ENCODE measurements at places on chromosomes 1 and 21.

DNA sequence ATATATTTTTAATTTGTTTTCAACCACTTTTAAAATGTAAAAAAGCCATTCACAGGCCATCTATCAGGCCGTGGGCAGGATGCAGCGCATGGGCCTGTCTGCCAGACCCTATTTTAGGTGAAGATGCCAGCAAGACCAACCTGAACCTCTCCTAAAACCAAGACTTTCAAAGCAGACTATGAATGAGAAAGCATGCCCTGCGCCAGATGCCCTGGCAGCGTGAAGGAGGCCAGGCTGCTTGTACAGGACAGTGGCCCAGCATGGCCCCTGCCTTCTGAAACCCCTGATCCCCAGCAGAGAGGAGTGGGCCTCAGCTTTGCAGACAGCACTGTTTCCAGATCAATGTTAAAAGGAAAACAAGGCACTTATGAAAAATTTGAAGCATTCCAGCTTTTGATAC, 31.6 kb downstream of the WDR4 start:
- no peak for DNase-seq

- DNase-seq, result no peak
These were observed 607 bp upstream of the LGR6 start for GRCh38 chr1:202192770-202193613.

DNA sequence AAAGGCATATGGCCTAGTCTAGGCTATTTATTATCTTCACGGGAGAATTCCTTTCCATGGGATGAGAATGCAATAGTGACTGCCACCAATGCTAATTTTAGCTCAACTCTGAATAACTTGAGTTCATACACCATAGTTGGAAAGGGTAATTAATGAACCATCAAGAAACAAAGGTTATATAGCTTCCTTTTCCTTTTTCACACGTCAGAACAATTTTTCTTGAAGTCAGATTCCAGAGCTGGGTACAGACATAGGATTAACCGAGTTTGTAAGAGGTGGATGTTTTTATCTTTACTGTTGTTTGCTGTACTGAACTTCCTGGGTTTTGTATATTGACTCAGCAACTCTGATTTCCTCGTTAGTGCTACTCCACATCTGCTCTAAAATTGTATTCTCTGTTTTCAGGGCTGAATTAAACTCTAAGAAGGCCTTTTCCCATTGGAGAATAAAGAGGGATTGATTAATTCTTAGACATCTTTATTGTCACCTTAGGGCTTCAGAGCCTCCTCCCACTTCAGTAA, 262.0 kb downstream of the NUF2 start:
- DNase-seq, result no peak

DNA sequence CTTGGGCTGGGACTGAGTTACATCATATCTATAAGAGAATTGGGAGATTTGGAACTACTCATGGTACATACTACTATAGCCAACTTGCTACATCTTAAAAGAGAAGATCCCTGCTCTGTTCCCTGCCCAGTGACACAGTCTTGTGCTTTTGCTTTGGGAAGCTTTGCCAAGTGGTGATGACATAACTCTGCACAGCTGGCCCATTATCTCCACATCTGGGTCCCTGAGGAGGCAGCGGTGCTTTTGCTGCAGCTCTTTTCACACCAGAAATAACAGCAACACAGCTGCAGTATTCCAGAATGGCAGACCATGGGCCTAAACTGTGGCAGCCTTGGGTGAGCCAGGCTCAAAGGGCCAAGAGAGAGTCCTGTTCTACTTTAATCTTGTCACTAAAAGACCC, 296.0 kb downstream of the HHAT start:
- no peak for DNase-seq

- DNase-seq, result no peak
These were observed 183.5 kb downstream of the BRINP2 start for GRCh38 chr1:177354247-177354646.

DNA sequence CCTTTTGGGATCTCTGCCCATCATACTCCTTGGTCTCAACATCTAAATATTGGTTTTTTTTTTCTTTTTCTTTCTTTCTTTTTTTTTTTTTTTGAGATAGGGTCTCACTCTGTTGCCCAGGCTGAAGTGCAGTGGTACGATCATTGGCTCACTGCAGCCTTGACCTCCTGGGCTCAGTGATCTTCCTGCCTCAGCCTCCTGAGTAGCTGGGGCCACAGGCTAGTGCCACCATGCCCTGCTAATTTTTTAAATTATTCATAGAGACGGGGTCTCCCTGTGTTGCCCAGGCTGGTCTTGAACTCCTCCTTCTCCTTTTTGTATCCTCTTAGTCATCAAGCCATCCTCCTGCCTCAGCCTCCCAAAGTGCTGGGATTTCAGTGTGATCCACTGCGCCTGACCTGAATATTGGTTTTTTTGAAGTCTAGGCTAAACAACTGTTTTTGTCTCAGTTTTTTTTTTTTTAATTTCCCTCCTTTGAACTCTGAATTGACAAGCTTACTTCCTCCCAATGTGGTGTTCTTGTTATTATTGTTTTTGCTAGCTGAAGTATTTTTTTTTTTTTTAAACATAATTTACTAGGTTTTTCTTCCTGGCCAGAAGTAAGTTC, 30.9 kb downstream of the MAPKAPK2 start:
- no peak for DNase-seq

DNA sequence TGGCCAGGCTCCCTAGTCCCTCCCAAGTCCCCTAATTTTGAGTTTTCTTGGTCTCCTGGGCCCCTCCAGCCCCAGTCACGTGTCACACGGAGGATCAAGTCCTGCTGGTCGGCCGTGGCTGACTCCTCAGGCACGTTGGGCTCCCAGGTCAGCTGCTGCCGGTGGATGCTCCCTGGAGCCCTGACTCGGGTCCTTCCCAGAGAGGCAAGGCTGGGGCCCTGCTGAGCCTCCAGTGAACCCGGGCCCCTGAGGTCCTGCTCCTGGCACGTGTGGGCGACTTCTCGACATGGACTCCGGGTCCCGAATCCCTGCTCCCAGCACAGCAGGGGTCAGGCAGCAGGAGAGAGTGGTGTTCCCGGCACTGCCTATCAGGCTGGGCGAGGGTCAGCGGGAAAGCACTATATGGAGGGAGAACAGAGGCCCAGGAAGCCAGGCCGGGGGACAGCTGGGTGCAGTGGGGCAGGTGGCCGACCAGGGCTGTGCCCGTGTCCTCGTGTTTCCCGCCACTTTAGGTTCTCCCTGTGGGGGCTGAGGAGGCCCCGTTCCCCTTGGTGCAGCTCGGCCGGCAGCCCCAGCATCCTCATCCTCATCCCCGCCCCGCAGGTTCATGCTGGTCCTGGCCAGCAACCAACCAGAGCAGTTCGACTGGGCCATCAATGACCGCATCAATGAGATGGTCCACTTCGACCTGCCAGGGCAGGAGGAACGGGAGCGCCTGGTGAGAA, 13.2 kb downstream of the TMEM240 start:
- DNase-seq, result no peak

DNA sequence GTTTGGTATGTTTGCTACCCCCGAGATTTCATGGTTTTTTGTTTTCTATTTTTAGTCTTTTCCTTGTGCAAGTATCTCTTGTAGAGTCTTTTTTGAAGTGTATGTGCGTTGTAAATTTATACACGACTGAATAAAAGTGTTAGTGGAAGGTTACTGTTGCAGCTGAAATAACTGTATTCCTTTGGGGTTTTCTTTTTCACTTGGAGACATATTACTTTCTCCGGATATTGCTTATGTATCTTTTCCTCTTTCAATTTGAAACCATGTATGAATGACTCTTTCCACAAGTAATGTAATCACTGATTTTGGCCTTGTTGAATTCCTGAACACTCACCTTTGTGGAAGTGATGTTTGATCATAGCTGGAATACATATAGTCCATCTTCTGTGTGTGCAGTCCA, 956 bp downstream of the URB2 start:
- DNase-seq, result no peak

- no peak for DNase-seq
These were observed 12.0 kb upstream of the RHBG start for GRCh38 chr1:156356875-156357534.

DNA sequence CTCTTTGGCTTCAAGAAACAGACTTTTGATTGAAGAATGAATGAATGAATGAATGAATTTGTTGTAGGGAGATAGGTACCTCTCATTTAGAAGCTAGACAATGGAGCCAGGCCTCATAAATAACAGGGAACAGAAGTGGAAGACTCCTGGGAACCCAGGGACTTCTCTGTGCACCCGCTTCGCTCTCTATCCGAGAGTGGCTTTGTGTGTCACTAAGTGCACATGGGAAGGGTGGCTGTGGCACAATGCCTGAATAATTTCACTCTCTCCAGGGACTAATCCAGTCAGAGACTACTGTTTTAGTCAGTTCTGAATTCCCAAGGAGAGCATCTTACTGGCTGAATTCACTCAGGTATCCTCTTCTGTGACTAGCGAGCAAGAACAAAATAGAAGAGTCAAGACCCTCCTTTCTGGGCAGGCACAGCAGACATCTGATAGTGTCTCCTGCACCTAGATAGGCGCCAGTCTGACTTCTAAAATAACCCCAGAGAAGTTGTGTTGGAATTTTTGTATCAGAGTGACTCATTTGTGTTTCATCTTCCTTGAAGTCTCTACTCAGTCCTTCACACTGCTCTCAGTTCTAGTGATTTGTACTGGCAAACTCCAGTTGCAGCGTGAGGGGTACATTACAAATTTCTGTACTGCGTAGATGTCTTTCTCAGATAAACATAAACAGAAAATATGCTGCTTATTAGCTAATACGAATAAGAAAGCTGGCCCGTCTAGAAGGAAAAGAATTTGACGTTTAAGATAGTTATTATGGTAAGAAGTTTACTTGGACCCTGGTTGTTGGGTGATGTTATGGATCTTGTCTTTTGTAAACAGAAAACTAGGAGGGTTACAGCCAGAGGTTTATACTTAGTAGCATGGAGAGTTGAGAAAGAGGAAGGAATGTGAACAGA, 34.0 kb downstream of the BACH1 start:
- no peak for DNase-seq

DNA sequence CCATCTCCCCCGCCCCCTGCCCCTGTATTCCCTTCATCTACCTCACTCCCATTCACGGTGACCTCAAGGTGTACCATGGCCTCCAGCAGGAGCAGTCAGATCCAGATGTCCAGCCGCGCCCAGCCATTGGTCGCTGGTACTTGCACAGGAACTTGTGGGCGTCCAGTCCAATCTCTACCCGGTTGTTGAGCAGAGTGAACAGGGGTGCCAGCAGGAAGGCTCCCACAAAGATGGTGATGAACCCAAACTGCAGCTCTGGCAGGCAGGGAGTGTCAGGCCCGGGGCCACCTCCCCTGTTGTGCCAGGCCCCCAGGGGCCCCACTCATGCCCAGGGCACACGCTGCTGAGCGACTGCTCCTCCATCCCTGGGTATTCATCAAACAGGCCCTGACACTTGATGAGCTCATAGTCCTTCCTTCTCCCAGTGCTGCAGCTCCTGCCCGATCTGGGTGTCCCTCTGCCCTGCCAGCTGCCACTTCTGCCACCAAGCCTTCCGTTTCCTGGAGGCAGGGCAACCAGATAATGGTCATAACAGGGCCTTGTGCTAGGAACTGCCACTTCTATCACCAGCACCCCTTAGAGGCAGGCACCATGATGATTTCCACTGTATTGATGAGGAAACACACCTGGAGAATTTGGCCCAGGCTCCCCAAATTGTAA, 5.7 kb upstream of the ARHGEF19 start:
- no peak for DNase-seq

DNA sequence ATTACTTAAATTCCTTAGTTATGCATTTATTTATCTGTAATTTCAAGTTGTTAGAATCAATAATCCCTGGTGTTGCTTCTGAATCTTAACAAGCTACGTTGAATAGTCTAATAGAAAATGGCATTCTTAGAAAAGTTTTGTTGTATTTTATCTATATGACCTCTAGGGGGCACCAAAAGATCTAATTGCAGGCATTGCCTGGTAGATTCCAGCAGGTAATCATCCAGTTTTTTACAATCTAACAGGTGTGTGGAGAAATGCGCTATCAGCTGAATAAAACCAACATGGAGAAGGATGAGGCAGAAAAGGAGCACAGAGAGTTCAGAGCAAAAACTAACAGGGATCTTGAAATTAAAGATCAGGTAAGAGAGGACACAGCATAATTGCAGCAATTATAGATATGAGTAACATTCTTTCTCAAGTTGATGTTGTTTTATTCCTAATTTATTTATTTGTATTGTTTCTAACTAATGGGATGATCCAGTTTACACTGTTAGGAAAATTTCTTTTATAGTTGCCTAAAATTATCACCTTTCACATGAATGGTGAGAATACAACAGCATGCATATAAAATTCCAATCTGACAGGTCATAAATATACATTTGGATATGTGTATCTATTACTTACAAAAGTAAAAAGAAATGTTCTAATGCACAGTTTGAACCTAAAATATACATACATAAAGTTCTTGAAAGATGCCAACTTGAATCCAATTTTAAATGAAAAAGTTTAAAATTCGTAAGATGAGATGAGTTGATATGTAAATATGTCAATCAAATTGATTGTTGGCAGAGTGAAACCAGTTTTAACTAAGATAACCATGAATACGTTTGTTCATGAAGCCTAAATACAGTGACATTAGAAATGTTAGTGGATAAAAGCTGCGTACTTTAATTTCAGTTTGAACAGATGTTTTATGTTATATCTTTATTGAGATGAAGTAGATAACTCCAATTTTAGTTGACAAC, 88.4 kb downstream of the SDCCAG8 start:
- no peak for DNase-seq

GRCh38 chr1:147077936-147078605, 94.2 kb downstream of the PRKAB2 start:
- DNase-seq, result no peak

- no peak for DNase-seq
These were observed 169.6 kb downstream of the ROR1 start for GRCh38 chr1:63943393-63943792.

GRCh38 chr1:164519426-164519825, 39.6 kb upstream of the PBX1 start:
- DNase-seq, result no peak

DNA sequence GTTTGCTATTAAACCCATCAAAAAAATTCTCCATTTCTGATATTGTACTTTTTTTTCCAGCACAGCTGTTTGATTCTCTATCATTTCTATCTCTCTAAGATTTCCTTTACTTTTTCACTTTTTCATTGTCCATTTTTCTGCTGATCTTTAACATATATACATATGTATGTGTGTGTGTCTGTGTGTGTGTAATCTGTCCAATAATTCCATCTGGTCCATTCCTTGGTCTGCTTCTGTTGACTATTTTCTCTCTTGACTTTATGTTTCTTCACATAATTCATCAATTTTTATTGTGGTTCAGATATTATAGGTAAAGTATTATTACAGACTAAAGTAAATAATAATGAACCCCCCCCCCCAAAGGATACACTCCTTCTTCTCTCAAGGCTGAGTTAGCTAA, 84.2 kb downstream of the RGS7 start:
- no peak for DNase-seq

- no peak for DNase-seq
These were observed 29.0 kb upstream of the SLAMF1 start for GRCh38 chr1:160675641-160676410.

- no peak for DNase-seq
These were observed 593.8 kb downstream of the USP25 start for GRCh38 chr21:16323596-16323995.

DNA sequence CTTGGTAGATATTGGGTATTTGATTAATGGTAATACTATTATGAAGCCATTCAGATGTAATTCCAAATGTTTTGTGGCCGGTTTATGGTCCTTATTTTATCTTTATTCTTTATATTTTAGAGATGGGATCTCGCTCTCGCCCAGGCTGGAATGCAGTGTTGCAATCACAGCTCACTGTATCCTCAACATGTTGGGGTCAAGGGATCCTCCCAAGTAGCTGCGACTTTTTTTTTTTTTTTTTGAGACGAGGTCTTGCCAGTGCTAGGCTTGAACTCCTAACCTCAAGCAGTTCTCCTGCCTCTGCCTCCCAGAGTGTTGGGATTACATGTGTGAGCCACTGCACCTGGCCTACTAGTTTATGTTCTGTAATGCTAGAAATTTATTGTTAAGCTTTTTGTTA, 4.7 kb downstream of the DDI2 start:
- DNase-seq, result no peak

Data from thoracic aorta (tissue), 2 donors.